NCI-H187 treated with DMSO at 0.1 percent for 48 hours (cell line): ENCODE measurements at places on chromosomes 3 and 15.

- no peak for DNase-seq
Observed at GRCh38 chr3:9951962-9952805, at the start of gene PRRT3. Gene PRRT3, minus strand, starts transcription at chr3:9952408. Its CDS starts 2,293 bp downstream, at chr3:9950115.

- DNase-seq: no peak
Observed at GRCh38 chr3:142563496-142563997, 15.0 kb downstream of the ATR start.

- DNase-seq: peak; percentile 84
Observed at GRCh38 chr3:129690406-129690805, 83.9 kb upstream of the PLXND1 start.

- DNase-seq: no peak
Observed at GRCh38 chr15:60557191-60557618, 78.3 kb upstream of the ICE2 start.

DNA sequence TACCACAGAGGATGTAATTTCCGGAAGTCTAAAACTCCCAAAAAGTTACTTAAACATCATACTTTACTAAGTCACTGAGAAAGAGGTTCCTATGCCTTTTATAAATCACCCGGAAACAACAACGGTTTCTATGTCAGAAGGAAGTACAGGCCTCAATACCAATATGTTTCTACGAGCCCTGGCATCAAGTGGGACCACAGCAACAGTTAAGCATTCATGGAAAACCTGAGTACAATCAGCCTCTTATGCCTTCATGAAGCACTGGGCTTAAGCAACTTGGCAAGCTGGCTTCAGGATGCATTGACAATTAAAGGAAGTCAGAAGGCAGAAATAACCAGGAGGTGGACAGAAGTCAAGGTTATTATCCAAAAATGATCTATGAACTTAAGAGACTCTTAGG lies 19.1 kb upstream of the B3GNT5 start:
- no peak for DNase-seq

- no peak for DNase-seq
Observed at GRCh38 chr15:40463886-40464545, 6.8 kb upstream of the CHST14 start.

- DNase-seq: no peak
Observed at GRCh38 chr3:115921711-115922110, 298.4 kb downstream of the GAP43 start.

DNA sequence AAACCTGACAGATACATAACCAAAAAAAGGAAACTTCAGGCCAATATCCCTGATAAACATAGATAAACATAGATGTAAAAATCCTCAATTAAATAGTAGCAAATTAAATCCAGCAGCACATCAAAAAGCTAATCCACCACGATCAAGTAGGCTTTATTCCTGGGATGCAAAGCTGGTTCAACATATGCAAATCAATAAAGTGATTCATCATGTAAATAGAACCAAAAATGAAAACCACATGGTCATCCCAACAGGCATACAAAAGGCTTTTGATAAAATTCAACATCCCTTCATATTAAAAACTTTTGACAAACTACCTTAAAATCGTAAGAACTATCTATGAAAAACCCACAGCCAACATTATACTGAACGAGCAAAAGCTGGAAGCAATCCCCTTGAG lies 882.2 kb downstream of the NTRK3 start:
- no peak for DNase-seq

- DNase-seq: no peak
Observed at GRCh38 chr3:113536627-113537101, 4.3 kb downstream of the SIDT1 start.

GRCh38 chr3:156109989-156110388 lies 10.4 kb upstream of the KCNAB1 start:
- no peak for DNase-seq

DNA sequence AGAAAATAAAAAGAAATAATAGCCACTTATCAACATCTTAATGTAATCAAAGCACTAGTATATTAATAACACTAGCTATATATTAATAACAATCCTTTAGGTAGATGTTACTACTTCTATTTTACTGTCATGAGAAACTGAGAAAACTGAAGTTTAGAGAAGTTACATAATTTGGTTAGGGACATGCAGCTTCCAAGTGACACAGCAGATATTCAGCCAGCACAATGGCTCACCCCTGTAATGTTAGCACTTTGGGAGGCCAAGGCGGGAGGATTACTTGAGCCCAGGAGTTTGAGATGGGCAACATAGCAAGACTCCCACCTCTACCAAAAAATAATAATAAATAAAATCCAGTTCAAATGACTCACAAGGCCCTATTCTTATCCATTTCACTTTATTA lies 1.9 kb upstream of the UBR1 start:
- no peak for DNase-seq

DNA sequence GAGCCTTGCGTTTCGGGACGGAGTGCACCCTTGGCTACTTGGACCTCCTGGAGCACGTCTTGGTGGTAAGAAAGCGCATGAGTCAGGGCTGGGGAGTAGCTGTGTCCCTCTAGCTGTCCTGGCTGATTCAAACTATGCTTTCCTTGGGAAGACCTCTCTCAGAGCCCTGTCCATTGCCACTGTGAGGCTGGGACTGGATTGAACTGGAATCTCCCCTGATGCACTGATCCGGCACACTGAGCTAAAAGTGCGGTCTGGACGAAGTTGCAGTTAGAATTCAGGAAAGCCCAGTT lies 232.6 kb upstream of the TPM1 start:
- DNase-seq: no peak

DNA sequence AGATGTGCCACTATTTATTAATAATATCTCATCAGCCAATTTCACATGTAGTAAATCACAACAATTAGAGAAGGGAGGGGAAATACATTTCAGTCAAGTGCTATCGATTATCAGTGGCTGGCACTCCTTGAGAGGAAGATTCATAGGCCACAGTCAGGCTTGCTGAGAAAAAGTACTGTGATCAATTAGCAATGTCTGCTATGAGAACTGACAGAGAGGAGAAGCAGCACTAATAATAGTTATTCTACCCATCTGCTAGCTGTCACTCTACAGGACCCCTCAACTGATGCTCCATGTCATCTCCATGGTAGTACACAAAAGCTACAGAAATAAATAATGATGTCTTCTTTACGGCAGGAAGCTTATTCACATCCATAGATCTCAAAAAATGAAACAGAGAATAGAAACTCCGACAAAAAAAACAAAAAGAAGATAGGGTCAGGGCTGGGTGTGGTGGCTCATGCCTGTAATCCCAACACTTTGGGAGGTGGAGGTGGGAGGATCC lies 351.3 kb downstream of the FOXP1 start:
- DNase-seq: no peak
